ENCODE measurements at places on chromosomes 2 and 18.

DNA sequence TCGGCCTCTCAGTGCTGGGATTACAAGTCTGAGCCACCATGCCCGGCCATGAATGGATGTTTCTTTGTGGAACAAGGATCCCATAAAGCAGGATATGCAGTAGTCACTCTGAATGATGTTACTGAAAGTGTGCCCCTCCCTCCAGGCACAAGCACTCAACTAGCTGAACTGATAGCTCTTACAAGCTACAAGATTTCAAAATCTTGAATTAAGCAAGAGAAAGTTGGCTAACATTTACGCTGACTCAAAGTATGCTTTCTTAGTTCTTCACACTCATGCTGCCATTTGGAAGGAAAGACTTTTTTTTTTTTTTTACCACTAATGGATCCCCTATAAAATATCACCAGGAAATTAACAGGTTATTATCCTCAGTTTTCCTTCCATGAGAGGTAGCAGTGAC is 549.0 kb upstream of the PKDCC start:
- DNase-seq: no peak

GRCh38 chr2:120430501-120430830 is 84.5 kb downstream of the INHBB start:
- no peak for DNase-seq

- no peak for DNase-seq
Observed at GRCh38 chr18:10231220-10231619, 223.2 kb upstream of the APCDD1 start.

- no peak for DNase-seq
Observed at GRCh38 chr18:63366213-63367052, 573 bp downstream of the KDSR start.

- no peak for DNase-seq
Observed at GRCh38 chr2:63950414-63950813, 68.8 kb downstream of the VPS54 start.

- no peak for DNase-seq
Observed at GRCh38 chr2:176743671-176744070, 468.9 kb upstream of the HNRNPA3 start.

DNA sequence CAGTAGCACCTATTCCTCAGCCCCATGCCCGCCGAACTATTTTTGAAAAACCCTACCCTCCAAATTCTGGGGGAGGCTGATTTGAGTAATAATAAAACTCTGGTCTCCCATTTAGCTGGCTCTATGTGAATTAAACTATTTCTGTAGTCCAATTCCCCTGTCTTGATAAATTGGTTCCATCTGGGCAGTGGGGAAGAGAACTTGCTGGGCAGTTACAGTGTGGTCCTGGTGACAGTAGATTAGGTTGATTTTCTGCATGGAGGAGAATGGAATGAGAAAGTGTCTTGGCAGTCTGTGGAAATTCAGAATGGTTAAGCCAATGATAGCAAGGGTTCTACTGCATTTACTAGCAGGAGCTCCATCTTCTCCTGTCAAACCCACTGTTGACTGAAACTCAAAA is 95.0 kb downstream of the SPP2 start:
- no peak for DNase-seq

DNA sequence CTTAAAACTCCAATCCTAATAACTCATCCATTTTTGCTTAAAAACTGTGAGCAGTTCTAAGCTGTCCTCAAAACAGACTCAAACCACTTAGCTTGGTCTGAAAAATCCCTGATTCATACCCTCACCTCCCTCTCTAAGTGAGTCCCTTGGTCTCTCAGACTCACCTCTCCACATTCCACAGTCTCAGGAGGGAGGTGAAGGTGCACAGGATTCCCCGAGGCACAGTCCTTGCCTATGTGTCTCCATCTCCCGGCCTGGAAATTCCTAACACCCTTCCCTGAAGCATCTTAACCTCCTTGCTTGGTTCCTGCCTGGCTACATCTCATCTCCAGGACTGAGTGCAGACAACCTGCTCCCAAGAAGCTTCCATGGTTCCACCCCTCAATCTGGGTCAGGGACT is 45.0 kb downstream of the CYRIA start:
- no peak for DNase-seq

GRCh38 chr2:45005261-45006002 is 3.8 kb downstream of the SIX2 start:
- DNase-seq: no peak

GRCh38 chr18:44508474-44508873 is 172.2 kb upstream of the SETBP1 start:
- DNase-seq: no peak

DNA sequence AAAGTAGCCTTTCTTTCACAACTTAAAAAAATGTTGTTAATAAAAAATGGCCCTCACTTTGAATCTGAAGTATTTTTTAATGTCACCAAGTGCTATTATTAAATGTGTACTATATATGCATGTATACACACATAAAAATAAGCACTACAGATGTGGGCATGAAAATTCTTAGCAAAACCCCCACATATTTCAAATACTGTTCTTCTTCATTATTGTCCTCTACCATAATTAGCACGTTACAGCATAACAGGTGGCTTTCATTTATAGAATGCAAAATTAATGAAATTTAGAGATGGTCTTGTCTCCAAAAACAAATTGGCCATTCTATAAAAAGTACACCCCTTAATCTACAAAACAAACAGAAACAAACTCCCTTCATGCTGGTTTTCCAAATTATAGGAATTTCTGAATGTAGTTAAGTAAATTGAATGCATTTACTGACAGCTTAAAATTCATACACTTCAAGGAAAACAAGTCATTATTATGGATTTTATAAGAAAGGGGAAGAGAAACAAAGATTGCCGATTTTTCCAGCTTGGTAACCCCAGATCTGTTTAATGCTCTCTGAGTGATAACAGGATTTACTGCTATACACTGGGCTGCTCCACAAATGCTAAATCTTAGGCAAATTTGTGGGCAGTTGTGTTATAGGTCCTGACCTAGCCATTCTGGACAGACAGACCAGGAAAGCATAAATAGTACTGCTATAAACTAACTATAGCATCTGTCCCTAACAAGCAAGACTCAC is 67.2 kb downstream of the SPRED2 start:
- DNase-seq: no peak

- no peak for DNase-seq
Observed at GRCh38 chr18:8439055-8439454, 170.2 kb upstream of the RAB12 start.

DNA sequence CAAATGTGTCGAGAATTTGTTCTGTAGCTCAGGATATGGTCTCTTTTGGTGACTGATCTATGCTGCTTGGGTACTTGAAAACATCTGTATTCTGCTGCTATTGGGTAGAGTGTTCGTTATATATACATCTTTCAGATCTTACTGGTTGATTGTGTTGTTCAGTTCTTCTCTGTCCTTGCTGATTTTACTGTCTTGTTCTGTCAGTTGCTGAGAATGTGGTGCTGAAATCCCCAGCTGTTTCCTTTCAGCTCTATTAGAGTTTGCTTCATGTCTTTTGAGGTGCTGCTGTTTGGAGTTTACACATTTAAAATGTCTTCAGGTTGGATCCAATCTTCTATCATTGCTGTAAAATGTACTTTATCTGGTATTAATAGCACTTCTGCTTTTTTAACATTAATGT is 12.9 kb downstream of the BCL2L11 start:
- DNase-seq: no peak

DNA sequence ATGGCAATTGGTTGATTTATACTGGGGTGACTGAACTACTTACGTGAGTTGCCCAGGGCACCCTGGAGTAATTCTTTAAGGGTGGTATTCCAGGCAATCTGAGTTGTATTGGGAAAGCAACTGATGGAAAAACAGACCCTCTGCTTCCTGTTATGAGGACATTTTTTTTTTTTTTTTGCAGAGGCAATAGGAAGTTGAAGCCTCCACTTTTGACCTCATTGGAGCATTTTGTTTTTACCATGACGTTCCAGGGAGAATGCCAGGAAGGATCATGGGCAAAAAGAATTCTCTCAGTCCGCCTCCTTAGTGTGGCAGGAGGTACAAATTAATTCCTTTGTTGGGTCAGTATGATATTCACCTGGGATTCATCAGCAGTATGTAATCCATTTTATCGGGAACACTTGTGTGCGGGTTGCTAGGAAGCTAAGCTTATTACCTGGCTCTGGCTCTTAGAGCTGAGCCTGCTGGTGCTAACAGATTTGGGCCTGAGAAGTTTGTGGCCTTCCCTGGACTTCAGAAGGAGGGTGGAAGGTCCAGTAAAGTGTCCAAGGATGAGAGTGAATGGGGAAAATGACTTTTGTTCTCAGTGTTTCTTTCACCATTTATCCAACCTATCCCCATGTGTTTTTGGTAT is 272.9 kb upstream of the EPAS1 start:
- no peak for DNase-seq

DNA sequence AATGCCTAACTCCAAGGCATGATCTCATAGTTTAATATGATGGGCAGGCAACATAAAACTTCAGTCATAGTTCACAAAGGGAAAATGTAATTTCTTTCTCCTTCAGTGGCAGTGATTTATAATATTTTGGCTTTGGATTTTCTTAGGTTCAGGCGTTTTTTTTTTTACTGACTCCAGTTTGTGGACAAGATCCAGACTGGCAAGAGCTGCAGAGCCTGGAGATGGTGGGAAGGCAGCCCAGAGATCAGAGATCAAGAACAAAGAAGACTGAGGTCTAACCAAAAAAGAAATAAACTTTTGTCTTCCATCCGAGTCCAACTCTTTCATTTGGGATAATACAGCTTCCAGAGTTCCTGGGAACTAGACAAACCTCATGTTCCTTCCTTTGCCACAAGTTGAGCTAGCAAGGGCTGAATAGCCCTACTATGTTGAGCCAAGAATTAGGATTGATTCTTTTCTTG is 215.3 kb upstream of the SETBP1 start:
- no peak for DNase-seq

All from AG09309 (cell line).